ENCODE measurements at places on chromosomes 12 and 14. TPM values are rescaled to one million over a fixed set of nuclear protein-coding genes. Genes with fewer than 3 reads are reported as not detected.

The RBM19 gene
- 19.6 TPM for polyA plus RNA-seq

DNA sequence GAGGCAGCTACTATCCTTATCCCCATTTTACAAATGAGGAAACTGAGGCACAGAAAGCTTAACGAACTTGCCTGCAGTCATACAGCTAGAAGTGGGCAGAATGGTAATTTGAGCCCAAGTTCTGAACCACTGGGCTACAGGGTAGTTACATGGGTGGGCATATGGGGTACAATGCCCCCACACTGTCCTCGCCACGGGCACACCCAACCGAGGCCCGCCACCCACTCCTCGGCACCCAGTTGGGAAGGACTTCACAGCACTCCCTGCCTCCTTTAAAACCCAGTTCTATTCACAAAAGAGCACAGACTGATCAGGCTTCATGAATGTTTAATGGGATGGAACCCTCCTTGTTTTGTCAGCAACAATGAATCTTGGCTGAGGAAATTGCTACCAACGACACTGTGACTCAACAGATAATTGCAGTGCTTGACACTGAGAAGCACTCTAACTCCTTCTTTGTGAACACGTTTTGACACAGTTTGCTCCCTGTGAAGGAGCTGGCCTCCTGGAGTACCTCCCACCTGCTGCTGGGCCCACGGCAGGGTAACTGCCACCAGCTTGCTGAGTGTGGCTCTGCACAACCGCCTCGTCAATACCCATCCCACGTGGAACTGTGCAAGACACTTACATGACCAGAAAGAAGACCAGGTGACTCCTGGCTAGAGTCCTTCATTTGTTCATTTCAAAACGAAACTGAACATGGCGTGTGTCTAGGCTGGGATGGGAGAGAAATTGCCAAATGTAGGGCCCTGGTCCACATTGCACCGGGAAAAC lies 63.5 kb downstream of the CLMN start:
- DNase-seq, result no peak

The ZNF641 gene
- polyA plus RNA-seq, result 9.2 TPM

The MYH6 gene
- 0.56 TPM for polyA plus RNA-seq

The KRT3 gene
- not detected for polyA plus RNA-seq

The DHRS2 gene
- polyA plus RNA-seq, result 20.8 TPM

- DNase-seq, result no peak
These were observed 227.9 kb upstream of the G2E3 start for GRCh38 chr14:30331030-30331429.

DNA sequence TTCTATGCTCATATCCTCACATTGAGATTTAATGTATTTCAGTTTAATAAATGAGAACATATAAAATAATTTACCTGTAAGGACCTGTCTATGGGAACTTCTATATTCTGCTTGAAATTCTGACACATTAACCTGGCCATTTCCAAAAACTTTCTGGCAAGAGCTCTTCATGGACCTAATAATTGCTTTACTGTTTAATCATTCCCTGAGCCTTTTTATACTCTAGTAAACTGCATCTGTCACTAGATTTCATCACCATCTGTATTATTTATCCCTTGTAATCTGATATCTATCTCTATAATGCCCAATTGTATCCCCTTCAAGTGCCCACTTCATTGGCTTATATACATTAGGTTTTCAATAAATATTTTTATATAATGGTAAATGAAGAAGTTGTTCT lies 327.7 kb downstream of the RAD51B start:
- DNase-seq, result no peak

DNA sequence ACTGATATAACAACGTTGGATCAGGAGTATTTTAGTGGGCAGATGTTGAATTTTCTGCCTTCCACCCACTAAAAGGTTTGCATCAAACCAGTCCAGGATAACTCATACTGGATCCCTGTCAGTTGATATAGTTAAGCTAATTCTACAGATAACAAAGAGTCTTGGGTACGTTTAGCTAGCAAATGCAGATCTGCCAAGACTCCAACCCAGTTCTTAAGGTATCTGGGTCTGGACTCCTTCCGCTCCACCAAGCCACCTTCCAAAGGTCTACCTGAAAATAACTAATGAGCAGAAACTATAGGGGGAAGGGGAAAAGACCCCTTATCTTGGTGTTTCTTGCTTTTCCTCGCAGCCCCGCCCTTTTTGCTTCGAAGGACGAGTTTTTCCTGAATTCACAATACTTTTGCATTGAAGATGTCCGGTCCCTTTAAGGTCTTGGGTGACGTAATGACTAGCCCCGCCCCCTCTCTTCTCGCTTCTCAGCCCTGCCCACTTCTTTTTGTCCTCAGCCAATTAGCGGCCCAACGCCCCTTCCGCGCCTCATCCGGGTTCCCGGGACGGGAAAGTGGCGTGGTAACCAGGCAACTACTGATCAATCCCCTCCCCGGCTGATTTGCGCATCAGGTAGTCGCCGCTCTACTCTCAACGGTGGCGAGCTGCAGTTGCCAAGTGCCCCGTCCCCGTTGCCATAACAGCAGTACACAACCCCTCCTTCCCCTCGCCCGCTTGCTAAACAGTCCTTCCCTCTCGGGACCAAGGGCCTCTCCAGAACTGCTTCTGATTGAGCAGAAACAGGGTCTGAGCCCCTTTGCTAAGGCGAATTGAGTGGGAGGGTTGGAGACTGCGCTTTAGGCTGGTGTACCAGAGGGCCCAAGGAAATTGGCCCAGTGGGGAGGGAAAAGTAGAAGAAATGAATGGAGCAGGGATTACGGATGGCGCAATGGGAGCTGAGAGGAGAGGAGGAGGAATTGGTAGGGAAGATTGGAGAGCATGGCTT lies at the start of gene LRRC23:
TSS of gene LRRC23 (plus strand) at position 543 of the 997 bp plus-strand sequence. CDS start 812 bp downstream, outside the sequence.
- peak; percentile 98 for DNase-seq

The MIA2 gene
- 47.4 TPM for polyA plus RNA-seq

The KLHL33 gene
- polyA plus RNA-seq, result 0.15 TPM

DNA sequence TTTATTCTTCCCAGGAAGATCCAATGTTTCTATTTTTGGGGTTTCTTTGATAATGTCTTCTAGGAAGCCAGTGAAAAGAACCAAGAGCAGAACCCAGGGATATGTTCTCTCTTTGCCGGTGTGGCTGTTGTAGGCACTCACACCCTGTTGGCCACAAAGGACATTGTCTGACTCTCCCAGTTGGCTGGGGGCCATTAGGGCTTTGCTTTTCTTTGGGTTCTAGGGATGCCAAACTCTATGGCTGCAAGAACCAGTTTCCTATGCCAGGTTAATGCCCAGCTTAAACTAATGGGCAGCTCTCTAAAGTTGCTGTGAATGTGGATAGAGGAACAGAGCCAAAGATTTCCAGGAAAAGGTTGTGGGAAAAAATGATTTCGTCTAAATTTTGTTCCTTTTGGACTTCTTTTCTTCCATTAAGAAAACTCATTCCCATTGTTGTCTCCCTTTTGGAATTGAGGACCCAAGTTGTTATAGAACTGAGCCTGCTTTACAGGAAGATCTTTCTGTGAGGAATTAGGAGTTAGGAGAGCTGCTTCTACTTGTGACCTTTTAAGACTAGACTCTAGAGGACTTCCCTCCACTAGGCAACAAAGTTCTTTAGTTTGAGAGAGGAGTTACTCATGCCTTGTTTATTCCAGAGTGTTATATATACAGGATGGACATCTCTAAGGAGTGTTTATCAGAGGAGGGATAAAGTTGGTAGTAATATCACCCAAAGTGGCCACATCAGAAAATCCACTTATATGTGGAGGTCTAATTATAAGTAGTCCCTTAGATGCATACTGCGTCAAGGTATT lies 13.1 kb downstream of the COPZ1 start:
- peak; percentile 52 for DNase-seq

The CCDC177 gene
- polyA plus RNA-seq, result not detected

GRCh38 chr14:35287431-35288013 lies 4.7 kb upstream of the PSMA6 start:
- no peak for DNase-seq

Measured in pancreas (tissue), 10 donors.